ENCODE measurements at places on chromosomes 7 and 10.

GRCh38 chr10:116737627-116738327 lies 4.6 kb downstream of the HSPA12A start:
- DNase-seq, result peak; percentile 16

DNA sequence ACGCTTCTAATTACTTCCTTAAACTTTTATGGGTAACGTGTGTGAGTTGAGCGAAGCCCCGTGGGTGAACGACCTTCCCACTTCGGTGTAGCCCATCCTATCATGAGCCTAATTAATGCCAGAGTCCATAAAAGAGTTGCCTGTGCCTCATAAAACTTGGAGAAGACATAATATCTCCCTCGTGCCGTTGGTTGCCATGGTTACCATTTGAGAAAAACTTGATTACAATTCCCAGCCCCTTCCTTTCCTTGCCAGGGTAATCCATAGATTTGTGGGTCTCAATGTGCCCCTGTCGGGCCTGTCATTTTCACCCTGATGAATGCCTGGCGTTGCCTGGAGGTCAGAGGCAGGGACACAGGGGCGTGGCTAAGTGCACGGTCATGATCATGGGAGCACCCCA lies 127.1 kb downstream of the GLRX3 start:
- DNase-seq, result no peak

- DNase-seq, result no peak
Measured at GRCh38 chr7:108911016-108911415, 341.3 kb downstream of the DNAJB9 start.

- no peak for DNase-seq
Measured at GRCh38 chr7:142883571-142884285, 1.8 kb downstream of the TRPV6 start.

- DNase-seq, result no peak
Measured at GRCh38 chr7:134155871-134156270, 28.7 kb downstream of the LRGUK start.

GRCh38 chr10:44161184-44161583 lies 223.7 kb downstream of the CXCL12 start:
- no peak for DNase-seq
